ENCODE measurements at places on chromosomes 4 and X.

- DNase-seq: no peak
Observed at GRCh38 chr4:144645102-144645630, 790 bp upstream of the HHIP start.

- peak; percentile 80 for DNase-seq
Observed at GRCh38 chr4:156829201-156829873, 142.3 kb downstream of the PDGFC start.

GRCh38 chr4:85520765-85521749 lies 46.1 kb downstream of the ARHGAP24 start:
- no peak for DNase-seq

- DNase-seq: no peak
Observed at GRCh38 chr4:89619206-89619962, 217.6 kb downstream of the SNCA start.

- peak; percentile 60 for DNase-seq
Observed at GRCh38 chrX:131894995-131895394, 128.1 kb upstream of the STK26 start.

GRCh38 chrX:10233173-10233572 lies 76.4 kb downstream of the CLCN4 start:
- DNase-seq: no peak

GRCh38 chr4:66571145-66571695 lies 900.9 kb upstream of the EPHA5 start:
- no peak for DNase-seq

DNA sequence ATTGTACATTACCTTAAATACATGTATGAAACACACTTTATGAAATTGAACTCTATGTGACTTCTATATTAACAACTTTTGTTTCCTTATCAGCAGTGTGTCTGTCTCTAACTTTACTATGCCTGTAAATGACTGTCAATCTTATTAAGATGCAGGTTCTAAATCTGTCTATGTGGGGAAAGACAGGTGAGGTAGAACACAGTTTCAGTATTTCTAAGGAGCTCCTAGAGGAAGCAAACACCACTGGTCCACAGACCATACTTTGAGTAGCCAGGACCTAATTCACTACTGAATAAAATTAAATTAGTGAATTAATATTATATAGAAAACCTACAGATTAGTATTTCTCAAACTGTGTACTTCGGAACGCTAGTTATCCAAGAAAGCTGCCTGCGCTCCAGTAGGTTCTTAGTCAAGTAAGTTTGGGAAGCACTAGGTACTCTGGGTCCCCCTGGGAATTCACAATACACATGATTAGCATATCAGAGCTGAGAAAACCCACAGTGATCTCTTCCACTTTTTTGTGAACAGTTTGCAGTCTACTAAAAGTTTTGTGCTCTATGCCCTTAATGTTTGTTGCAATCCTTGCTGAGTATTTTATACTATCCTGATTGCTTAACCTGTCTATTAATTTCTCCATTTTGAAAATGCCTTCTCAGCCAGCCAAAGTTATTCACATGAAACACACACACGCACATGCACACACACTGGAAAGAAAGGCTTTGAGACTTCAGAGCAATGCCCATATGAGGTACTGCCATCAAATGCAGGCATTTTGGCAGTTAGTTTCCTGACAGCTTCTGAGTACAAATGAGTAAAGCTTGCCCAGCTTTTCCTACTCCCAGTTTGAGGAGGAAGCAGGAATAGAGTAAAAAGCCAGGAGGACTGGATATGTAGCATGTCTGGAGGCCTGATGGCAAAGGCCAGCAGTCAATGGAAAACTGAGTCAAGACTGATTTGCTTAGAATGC lies 133.6 kb upstream of the CPEB2 start:
- DNase-seq: peak; percentile 10

DNA sequence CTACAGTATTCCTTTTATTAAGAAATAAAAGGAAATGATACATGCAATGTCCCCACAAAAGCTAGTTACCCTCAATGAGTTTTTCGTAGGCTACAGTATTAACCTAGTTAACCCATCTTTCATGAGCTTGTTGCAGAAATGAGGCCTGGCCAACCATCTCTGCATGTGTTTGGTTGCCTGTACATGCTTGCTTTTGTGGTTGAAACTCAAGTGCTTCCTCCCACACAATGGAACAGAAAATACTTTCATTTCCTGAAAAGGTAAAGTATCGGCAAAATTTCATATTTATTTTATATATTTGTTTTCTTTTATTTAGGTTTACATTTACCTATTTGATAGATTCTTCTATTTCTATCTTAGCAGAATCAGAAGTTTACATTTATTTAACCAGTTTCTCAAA lies 214.6 kb upstream of the FAM241A start:
- no peak for DNase-seq

GRCh38 chrX:149248073-149248625 lies 257.0 kb downstream of the IDS start:
- no peak for DNase-seq

- DNase-seq: no peak
Observed at GRCh38 chr4:4854649-4855295, 4.7 kb upstream of the MSX1 start.

DNA sequence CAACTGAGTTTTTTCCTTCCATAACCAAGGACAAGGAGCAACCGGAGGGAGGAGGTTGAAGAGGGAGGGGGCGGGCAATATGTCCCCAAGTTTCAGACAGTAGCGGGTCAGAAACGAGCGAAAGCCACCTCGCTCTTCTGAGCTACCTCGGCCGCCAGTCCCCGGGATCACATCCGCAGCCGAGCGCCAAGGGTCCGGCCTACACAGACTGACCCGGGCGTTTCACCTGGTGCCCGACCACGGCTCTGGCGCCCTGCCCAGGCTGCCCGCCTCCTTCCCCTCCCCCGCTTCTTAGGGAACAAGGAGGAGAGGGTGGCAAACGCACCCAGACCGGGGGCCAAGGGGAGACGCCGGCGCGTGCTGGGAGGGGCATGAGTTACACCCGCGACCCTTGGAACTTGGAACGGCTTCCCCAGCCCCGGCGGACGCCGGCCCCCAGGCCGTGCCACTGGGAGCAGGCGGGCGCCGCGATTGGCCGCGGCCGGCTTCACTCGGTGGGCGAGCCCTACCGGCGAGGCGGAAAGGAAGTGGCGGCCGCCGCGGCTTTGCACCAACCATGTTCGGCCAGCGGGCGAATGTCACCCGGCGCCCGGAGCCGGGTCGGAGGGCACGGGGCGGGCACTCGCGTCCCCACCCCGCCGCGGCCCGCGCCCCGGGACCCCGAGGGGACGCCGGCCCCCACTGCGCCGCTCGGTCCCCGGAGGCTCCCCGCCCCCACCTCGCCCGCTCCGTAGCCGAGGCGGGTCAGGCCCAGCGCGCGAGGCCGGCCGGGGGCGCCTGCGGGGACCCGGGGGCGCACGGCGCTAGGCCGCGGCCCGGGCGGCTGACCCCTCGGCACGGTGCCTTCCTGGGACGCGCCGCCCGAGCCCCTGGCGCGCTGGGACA lies 1.5 kb downstream of the IRF2 start:
- peak; percentile 79 for DNase-seq

DNA sequence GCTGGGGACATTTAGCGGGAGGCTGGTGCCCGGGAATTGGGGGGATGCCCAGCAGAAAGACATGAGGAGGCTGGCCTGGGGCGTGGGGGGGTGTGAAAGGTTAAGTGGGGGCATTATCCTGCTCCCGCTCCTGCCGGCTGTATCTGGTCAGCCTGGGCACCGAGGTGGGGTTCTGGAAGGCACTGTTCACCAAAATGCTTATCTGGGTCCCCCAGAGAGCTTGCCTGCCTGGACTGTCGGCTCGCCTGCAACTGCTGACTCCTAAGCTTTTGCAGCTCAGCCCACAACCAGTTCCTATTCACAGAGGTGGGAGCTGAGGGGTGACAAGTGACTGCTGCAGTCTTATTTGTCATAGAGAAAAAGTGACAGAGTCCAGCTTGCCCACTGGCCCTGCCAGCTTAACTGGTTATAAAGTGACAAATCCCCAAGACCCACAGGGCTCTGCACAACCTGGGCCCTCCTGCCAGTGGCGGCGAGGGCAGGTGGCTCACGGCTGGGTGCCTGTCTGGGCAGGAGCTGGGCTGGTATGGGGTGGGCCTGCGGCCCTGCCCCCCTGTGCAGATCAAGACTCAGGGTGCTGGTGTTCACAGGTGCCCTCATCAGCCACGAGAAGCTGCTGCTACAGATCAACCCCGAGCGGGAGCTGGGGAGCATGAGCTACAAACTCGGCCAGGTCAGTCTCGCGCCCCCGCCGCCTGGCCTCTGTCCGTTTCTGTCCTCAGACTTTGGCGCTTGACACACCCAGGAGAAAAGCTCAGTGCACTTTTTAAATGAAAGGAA lies 23.7 kb upstream of the MSANTD1 start:
- DNase-seq: no peak

DNA sequence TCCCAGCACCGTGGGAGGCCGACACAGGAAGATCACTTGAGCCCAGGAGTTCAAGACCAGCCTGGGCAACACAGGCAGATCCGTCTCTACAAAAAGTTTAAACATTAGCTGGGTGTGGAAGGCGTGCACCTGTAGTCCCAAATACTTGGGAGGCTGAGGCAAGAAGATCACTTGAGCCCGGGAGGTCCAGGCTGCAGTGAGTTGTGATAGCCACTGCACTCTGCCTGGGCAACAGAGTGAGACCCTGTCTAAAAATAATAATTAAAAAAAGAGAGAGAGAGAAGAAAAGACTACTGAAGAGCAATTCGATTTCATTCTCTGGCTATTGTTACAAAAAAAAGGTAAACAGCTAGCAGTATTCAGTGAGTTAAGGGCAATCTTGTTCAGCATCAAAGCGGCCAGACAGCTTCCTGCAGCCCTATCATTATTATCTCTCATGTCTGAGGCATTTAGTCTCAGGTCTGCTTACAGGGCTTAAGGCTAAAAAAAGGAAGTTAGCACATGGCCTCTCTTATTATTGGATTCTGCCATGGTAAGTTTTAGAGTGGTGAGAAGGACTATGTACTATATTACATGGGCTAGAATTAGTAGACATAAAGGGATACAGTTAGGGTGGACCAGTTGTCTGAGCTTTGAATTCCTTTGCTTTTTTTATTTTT lies 37.9 kb downstream of the ARHGEF6 start:
- no peak for DNase-seq

DNA sequence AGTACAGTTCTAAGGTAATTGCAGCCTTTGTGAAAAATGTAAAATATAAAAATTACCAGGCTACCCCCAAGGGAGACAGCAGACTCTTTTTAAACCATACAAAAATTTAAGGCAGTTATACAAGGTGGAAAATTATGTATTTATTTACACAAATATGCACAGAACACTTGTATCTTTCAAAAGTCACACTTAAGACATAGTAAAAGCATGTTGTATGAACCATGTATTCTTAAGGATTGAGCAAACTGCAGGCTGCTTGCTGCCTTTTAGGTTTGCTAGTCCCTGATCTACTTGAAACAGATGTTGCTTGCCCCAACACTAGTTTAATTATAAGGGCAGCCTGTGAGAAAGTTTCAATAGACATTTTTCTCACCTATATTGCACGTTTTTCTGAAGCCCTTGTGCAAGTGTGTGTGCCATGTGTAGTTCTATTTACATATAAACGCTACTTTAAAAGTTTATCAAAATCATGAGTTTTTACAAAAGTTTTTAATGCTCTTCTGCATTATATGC lies 72.8 kb downstream of the PRSS12 start:
- no peak for DNase-seq

GRCh38 chr4:170088716-170089115 lies 1.0 kb downstream of the AADAT start:
- DNase-seq: no peak

DNA sequence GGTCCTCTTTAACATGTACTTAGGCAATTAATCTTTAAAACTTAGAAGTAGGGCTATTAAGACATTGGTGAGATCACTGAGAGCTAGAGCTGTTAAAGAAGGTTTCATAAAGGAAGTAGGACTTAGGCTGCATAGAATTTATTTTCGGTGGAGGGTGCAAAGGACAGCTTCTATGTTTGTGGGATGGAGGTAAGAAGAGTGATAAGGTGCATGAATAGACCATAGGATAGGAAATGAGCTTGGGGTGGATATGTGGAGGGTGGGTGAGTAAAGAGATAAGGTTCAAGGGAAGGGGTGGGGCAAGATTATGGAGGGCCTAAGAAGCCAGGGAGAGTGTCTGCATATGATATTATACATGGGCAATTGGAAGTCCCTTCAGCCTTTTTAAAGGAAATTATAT lies 15.9 kb downstream of the RTL9 start:
- no peak for DNase-seq

DNA sequence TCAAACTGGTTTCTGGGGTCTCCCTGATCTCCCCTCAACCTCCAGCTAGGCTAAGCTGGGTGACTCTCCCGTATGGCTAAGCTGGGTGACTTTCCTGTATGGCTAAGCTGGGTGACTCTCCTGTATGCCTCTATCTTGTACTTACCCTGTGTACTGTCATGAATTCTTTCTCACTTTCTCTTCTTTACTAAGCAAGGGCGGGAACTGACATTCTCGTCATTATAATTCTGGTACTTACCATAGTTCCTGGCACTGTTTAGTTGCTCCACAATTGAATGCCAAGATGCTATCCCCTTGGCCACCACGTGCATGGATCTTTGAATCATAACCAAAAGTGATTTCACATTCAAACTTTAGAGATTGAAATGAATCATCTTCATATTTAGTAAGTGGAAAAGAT lies 8.8 kb downstream of the INTU start:
- peak; percentile 5 for DNase-seq

DNA sequence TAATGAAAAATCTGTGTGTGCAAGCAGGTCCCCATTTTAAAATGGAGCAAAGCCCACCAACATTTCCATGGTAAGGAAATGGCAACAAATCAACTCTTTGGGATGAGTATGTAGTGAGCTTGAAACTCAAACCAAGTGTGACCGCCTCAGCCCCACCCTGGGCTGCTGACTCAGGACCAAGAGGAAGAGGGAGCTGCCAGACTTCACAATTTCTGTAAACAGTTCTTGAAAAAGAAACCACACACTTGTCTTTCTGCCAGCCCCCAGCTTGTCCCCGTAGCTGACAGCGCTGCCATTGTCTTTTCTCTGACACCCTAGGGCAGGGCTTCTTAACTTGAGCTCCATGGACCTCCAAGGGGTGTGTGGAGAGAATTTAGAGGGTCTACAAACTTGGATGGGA lies 10.3 kb downstream of the RTL5 start:
- peak; percentile 77 for DNase-seq

DNA sequence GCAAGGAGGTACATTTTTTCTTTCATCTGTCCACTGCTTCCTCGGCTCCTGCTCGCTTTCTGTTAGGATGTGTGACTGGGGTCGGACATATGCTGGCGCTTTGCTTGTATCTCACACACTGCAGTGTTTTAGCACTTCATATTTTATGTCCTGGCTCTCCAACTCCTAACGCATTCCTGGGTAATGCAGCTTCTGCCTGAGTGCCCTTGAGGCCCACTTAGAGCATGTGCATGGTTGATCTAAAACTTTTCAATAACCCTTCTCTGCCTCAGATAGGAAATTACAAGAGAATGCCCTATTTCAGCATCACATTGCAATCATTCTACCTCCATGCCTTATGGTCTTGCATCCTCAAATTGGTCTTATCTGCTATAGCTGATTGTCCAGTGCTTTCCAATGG lies 65.3 kb downstream of the NEIL3 start:
- no peak for DNase-seq

- no peak for DNase-seq
Observed at GRCh38 chrX:9420275-9421265, 44.3 kb upstream of the TBL1X start.

GRCh38 chr4:57475424-57475823 lies 365.2 kb upstream of the IGFBP7 start:
- DNase-seq: no peak
